ENCODE measurements at places on chromosomes 2 and 18. TPM values are rescaled to one million over a fixed set of nuclear protein-coding genes. Genes with fewer than 3 reads are reported as not detected.

ZC3H15 gene
- 59.4 TPM for total RNA-seq

AQP12B gene
- total RNA-seq, result not detected

GYPC gene
- total RNA-seq, result 9.9 TPM

DNA sequence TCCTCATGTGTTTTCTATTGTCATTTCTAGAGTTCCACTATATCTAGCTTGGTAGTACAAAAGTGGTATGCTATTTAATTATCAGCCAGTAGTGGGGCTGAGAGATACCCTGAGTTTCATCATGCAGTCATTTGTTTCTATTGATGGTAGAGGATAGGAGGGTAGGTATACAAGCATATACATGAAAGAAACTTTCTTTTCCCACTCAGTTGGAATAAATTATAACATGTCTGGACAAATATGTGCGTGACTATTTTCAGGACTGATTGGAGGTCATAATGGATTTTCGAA lies 633.2 kb downstream of the NRXN1 start:
- no peak for DNase-seq
- no peaks in the 10 kb centered on the region for H3K36me3 ChIP-seq
- no peaks in the 10 kb centered on the region for H3K4me1 ChIP-seq
- no peaks in the 10 kb centered on the region for H3K27me3 ChIP-seq

GRCh38 chr2:134152045-134153010 lies 101.5 kb upstream of the MGAT5 start:
- no peaks in the 10 kb centered on the region for H3K4me1 ChIP-seq
- no peak overlapping the region for H3K4me3 ChIP-seq
- no peaks in the 10 kb centered on the region for H3K27me3 ChIP-seq
- no peak for DNase-seq
- no peaks in the 10 kb centered on the region for H3K36me3 ChIP-seq

DNA sequence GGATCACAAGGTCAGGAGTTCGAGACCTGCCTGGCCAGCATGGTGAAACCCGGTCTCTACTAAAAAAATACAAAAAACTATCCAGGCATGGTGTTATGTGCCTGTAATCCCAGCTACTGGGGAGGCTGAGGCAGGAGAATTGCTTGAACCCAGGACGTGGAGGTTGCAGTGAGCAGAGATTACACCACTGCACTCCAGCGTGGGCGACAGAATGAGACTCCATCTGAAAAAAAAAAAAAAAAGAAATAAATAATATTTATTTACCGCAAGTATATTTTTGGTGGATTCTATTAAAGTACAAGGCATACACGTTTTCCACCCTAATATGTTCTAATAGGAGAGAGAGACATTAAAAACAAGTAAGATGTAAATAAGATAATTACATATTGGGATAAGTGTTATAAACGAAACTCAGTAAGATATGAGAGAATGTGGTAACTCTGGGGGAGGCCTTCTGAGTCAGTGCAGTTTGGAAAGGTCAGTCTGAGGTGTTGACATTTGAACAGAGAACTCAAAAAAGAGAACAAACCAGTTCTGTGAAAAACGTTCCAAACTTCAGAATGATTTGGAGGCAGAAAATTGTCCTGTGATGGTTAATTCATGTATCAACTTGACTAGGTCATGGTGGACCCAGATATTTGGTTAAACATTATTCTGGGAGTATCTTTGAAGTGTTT lies 8.8 kb upstream of the POLI start:
- no peaks in the 10 kb centered on the region for H3K27me3 ChIP-seq
- no peak overlapping the region for H3K4me3 ChIP-seq
- no peak overlapping the region for H3K27ac ChIP-seq
- H3K4me1 ChIP-seq, result peaks cover 6% of the 10 kb centered on the region
- no peaks in the 10 kb centered on the region for H3K36me3 ChIP-seq
- no peak for DNase-seq

- H3K27ac ChIP-seq, result no peak overlapping the region
- no peaks in the 10 kb centered on the region for H3K27me3 ChIP-seq
- H3K36me3 ChIP-seq, result no peaks in the 10 kb centered on the region
These were observed 11.1 kb upstream of the SLC66A3 start for GRCh38 chr2:11144077-11144737.

DNA sequence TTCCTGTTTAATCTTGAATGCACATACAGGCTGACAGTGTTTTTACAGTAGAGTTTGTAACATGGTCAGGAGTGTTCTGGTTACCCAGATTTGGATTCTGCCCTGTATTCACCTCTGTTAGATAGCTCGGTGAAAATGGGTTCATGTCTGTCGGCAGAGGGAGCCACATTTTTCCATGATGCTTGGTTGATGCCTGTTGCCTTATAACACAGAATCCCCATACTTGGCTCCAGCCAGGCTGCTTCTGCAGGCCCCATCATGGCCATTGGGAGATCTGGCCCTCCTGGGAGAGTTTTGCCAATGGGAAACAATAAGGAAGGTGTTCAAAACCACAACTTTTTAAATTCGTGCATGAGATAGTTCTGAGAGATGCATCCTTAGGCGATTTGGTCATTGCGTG lies 78.1 kb downstream of the WDSUB1 start:
- no peaks in the 10 kb centered on the region for H3K4me1 ChIP-seq
- H3K4me3 ChIP-seq, result no peak overlapping the region
- DNase-seq, result no peak
- no peaks in the 10 kb centered on the region for H3K27me3 ChIP-seq
- no peaks in the 10 kb centered on the region for H3K36me3 ChIP-seq
- H3K27ac ChIP-seq, result no peak overlapping the region

GRCh38 chr2:100182494-100183361 lies 40.3 kb upstream of the AFF3 start:
- no peaks in the 10 kb centered on the region for H3K27me3 ChIP-seq
- no peak overlapping the region for H3K27ac ChIP-seq
- H3K4me1 ChIP-seq, result peaks cover 7% of the 10 kb centered on the region
- peak; percentile 71 for DNase-seq
- no peak overlapping the region for H3K4me3 ChIP-seq
- no peaks in the 10 kb centered on the region for H3K36me3 ChIP-seq

DNA sequence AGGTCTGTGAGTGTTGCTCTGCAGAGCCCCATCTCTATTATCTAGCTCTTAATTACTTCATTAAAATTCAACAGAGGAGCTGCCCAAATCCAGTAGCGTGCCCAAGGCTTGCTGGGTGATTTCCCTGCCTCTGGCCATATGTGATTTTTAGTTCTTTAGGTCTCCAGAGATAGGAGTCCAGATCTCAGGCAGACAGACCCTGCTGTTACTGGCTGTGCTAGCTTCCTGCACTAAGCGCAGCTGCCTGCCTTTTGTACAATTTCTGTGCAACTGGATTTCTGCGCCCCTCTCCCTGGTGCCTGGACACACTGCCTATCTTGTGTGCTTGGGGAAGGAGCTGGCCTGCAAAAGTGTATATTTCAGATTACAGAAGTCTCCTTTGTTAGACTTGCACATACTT lies 136.5 kb downstream of the TDRD15 start:
- no peak overlapping the region for H3K27ac ChIP-seq
- no peaks in the 10 kb centered on the region for H3K27me3 ChIP-seq
- H3K36me3 ChIP-seq, result no peaks in the 10 kb centered on the region
- peaks cover 24% of the 10 kb centered on the region for H3K4me1 ChIP-seq
- no peak overlapping the region for H3K4me3 ChIP-seq

GRCh38 chr18:47120428-47120827 lies 29.9 kb downstream of the HDHD2 start:
- no peak overlapping the region for H3K4me3 ChIP-seq
- no peak overlapping the region for H3K27ac ChIP-seq
- no peaks in the 10 kb centered on the region for H3K36me3 ChIP-seq
- no peaks in the 10 kb centered on the region for H3K27me3 ChIP-seq
- DNase-seq, result no peak

GRCh38 chr2:8551622-8552074 lies 130.2 kb upstream of the ID2 start:
- H3K4me1 ChIP-seq, result no peaks in the 10 kb centered on the region
- DNase-seq, result no peak
